Adrenal gland (tissue), 19 donors: ENCODE measurements at places on chromosomes 11 and 22. TPM values are rescaled to one million over a fixed set of nuclear protein-coding genes. Genes with fewer than 3 reads are reported as not detected.
A peak's percentile ranks its signal among the peaks of the same experiment; 100 is the strongest.

DNA sequence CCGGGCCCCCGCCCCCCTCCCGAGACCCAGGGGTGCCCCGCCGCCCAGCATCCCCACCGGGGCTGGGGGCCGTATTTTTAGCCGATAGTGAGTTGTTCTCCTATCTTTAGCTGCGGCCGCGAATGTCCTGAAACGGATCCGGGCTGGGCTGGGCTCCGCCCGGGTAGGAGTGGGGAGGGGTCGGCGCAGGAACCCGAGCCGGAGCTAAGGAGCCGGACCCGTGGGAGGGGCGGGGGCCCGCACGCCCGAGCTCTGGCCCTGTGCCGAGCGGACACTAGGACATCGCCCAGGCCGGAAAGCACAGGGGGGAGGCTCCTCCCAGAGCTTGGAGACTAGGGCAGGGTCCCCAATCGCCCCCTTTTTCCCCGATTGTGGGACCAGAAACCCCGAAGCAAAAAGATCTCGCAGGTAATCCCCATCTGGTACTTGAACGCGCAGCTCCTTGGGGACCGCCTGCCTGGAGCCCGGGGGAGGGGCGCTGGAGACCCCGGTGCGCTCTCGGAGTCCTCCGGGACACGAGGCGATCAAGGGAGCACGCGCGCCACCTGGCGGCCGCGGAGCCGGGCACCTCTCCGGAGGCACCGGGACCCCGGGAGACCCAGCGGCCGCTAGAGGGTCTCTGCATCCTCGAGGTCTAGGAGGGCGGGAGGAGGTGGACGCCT, 669 bp downstream of the CDC42EP2 start:
- peak; percentile 77 for DNase-seq

DNA sequence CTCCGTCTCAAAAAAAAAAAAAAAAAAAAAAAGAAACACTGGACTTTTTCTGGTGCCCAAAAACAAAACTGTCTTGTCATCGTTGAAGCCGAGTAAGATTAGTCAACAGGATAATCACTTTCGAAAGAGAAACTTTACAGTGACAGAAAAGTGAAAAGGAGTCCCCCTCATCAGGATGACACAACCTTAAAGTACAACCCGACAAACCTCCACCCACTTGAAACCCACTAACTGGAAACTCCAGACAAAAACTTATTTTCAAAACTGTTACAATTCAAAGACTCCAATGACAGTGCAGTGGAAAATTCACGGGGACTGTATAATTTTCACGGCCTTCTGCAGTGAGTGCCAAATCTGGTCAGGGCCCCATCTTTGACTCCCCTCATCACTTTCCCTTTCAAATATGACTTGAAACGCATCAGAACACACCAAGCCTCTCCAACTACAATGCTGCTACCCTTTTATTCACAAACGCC, 1.3 kb downstream of the DENND5A start:
- DNase-seq, result no peak

GRCh38 chr11:10302744-10303557, 1.9 kb upstream of the ADM start:
- peak; percentile 91 for DNase-seq

DNA sequence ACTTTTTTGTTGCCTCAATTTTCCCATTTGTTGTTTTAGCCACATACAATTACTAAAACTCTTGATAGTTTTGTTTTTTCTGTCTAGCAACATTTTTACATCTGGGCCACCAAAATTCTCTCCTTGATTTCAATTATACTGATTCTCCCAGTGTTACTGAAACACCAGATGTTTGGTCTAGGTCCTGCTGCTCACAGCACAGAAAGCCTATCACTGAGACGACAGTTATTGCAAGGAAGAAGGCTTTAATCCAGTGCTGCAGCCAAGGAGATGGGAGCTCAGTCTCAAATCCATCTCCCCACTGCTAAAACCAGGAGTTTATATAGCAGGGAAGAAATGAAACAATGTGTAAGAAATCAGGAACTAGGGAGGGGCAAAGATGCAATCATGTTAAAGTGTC, 837.7 kb upstream of the CNTN5 start:
- no peak for DNase-seq

GRCh38 chr11:114883472-114883871, 205.1 kb downstream of the NXPE2 start:
- DNase-seq, result no peak

DNA sequence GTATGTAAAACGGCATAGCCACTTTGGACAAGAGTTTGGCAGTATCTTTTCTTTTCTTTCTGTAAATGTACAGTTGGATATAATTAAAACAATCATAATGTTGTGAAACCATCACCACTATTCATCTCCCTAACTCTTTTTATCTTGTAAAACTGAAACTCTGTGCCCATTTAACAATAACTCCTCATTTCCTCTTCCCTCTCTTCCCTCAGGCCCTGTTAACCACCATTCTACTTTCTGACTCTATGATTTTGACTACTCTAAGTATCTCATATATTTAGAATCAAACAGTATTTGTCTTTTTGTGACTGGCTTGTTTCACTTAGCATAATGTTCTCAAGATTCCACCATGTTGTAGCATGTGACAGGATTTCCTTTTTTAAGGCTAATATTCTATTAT, 10.2 kb downstream of the SCUBE2 start:
- DNase-seq, result no peak

GRCh38 chr22:22449819-22450218, 58.7 kb downstream of the ZNF280B start:
- no peak for DNase-seq

DNA sequence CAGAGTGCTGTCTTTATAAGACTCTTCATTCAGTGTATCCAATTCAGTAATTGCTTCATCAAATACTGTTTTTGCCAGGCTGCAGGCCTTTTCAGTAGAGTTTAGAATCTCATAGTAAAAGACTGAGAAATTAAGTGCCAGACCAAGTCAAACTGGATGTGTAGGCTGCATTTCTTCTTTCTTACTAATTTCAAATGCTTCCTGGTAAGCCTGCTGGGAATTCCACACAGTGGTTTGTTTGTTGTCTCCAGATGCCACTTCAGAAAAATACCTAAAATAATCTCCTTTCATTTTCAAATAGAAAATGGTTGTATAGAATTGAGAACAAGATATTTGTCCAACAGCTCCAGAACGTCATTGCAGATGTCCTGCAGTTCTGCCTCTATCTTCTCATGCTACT, 34.7 kb downstream of the LDHAL6A start:
- DNase-seq, result no peak

- no peak for DNase-seq
Measured at GRCh38 chr22:30181459-30182349, 64.9 kb downstream of the LIF start.

GRCh38 chr11:128052912-128053641, 534.3 kb downstream of the ETS1 start:
- DNase-seq, result no peak

DNA sequence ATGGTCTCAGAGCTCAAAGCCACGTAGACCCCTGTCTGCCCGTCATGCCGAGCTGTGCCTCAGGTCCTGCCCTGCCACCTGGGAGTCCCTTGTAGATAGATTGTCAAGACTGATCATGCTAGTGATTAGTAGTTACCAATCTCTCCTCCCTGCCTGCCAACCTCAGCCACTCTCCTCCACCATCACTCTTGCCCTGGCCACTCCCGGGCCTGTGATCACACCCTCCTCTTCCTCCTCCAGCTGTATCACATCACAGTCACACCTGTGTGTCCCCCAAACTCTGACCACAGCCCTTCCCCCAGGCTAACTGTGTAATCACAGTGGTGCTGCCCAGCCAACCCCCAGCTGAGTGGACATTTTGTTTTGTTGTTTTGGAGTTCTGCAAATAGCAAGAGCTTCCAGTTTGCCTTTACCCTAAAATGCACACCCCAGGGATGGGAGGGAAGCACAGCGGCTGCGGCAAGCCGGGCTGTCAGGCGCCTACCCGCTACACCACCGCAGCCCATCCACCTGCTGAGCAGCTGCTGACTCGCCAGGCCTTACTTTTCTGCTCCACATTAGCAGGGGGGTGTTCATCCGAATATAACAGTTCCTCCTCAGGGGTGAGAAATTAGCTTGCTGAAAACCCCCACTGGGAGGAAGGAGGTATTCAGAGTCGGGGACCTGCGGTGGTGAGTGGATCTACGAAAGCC, 45.8 kb downstream of the LRFN4 start:
- no peak for DNase-seq

DNA sequence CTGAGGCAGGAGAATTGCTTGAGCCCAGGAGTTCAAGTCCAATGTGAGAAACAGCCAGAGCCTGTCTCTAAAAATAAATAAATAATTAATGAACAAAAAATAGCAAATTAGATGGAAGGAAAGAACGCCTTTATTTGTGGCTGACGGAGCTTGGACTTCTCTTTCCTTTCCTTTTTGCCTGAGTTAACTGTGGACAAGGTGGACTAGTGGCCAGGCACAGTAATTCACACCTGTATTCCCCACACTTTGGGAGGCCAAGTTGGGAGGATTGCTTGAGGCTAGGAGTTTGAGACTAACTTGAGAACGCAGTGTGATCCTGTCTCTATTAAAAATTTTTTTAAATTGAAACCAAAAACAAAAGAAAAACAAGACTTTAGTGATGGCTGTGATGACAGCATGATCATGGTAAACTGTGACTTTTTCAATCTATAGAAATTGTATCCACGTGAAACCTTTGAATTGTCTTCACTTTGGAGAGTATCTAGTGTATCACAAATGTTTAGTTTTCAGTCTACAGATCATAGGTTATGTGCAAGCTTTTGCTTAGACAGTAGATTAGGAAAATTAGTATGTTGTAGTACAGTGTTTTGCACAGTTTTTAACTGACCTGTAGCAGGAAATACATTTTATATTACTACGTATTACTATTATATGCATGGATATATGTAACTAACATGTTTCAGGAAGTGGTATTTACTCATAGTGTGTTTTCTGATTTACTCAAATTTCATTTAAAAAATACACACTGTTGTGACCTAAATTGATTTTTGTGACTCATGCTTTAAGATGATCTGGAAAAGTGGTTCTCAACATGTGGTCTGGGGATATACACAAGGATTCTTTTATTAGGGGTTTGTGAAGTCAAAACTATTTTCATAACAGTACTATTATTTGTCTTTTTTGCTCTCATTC, 42.1 kb downstream of the KDM2A start:
- DNase-seq, result no peak

- DNase-seq, result no peak
Measured at GRCh38 chr11:9269492-9270013, 4.4 kb upstream of the DENND5A start.

- no peak for DNase-seq
Measured at GRCh38 chr11:117836077-117836960, 11.8 kb upstream of the FXYD2 start.

DNA sequence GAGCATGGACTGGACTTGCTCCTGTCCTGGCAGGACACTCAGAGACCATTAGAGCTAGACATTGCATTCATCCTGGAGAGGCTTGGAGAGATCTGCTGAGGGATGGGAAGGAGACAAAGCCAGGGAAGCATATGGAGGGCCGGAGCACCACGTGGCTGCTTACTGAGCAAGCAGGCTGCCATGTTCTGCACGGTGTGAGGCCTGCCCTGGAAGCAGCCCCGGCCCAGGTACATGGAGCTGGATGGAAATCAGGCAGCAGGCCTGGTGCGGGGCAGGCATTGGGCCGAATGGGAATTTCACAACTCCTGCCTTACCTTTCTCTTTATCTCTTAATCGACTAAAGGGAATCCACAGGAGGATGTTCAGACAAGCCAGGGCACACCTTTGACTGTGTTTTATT, 371.5 kb downstream of the OPCML start:
- no peak for DNase-seq

GRCh38 chr11:83162377-83162776, 5.4 kb downstream of the PCF11 start:
- DNase-seq, result no peak

GRCh38 chr11:72624496-72625201, 49.6 kb downstream of the PDE2A start:
- peak; percentile 60 for DNase-seq

GRCh38 chr22:31138126-31138525, 2.2 kb downstream of the PLA2G3 start:
- no peak for DNase-seq

EHF gene
- 1.6 TPM for total RNA-seq

DNAJB13 gene
- total RNA-seq, result 0.65 TPM

NPAT gene
- 14.8 TPM for total RNA-seq

PGM2L1 gene
- total RNA-seq, result 27.8 TPM

CRYBB2 gene
- not detected for total RNA-seq

CELF1 gene
- total RNA-seq, result 128 TPM

ABCG4 gene
- 0.17 TPM for total RNA-seq

ASPHD2 gene
- total RNA-seq, result 0.94 TPM

SLC5A12 gene
- total RNA-seq, result not detected

RBMXL2 gene
- total RNA-seq, result not detected
